AG04449 (cell line): ENCODE measurements at places on chromosomes 12 and 14.
A peak's percentile ranks its signal among the peaks of the same experiment; 100 is the strongest.

DNA sequence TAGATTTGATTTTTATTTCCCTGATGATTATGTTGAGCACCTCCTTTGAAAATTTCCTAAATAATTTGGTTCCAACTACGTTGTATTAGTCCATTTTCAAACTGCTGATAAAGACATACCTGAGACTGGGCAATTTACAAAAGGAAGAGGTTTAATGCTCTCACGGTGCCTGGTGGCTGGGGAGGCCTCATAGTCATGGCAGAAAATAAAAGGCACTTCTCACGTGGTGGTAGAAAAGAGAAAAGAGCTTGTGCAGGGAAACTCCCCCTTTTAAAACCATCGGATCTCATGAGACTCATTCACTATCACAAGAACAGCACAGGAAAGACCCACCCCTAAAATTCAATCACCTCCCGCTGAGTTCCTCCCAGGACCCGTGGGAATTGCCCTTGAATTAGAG, 372.3 kb downstream of the RPL10L start:
- DNase-seq, result no peak

GRCh38 chr12:22494319-22494718, 50.0 kb downstream of the C2CD5 start:
- no peak for DNase-seq

DNA sequence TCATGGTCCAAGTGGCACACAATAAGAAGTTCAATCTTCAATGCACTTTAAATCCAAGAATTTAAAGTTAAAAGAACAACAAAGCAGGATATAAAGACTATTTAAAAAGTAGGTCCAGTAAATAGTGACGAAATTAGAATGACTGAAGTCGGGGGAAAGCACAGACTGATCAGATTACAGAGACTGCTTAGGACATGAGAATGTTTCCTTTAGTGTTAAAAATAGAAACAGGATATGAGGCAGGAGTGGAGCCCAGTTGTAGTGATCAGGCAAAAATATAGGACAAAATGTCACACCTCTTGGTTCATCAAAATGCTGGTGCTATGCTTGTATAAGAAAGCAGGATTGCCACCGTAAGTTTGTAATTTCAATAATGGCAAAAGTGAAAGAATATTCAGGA, 52.2 kb upstream of the CD163 start:
- peak; percentile 56 for DNase-seq

GRCh38 chr12:10310926-10311720, 3.5 kb downstream of the KLRD1 start:
- DNase-seq, result no peak

DNA sequence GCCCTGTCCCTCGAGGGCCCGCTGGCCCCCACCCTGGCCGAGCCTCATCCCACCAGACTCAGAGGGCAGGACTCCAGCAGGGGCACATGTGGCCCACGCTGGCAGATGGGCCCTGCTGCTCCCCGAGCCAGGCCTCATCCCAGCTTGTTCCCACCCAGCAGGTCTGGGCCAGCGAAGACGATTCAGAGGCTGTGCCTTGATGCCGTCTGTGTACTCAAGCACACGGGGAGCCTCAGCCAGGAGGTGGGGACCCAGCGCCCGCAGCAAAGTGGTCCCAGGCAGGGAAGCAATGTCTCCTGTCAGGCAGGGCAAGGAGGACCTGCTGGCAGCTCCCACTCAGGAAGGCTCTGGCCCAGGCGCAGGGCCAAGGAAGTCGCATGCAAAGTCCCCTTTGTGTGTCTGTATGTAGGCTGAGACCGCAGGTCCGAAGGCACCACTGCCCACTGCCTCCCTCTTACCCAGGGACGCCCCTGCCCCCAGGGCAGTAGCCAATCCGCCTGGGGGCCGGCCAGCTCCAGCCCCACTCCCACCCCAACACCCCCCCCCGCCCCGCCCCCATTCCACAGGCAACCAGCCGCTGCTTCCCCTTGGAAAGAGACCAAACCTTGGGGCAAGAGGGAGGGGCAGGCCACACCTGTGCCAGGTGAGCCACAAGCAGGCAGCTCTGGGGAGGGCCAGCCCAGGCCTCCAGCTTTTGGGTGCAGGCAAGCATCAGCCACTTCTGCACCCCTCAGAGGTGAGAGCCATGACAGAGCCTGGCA, 9.4 kb downstream of the DEGS2 start:
- no peak for DNase-seq

GRCh38 chr12:122081697-122082221, 3.2 kb downstream of the MLXIP start:
- DNase-seq, result no peak

DNA sequence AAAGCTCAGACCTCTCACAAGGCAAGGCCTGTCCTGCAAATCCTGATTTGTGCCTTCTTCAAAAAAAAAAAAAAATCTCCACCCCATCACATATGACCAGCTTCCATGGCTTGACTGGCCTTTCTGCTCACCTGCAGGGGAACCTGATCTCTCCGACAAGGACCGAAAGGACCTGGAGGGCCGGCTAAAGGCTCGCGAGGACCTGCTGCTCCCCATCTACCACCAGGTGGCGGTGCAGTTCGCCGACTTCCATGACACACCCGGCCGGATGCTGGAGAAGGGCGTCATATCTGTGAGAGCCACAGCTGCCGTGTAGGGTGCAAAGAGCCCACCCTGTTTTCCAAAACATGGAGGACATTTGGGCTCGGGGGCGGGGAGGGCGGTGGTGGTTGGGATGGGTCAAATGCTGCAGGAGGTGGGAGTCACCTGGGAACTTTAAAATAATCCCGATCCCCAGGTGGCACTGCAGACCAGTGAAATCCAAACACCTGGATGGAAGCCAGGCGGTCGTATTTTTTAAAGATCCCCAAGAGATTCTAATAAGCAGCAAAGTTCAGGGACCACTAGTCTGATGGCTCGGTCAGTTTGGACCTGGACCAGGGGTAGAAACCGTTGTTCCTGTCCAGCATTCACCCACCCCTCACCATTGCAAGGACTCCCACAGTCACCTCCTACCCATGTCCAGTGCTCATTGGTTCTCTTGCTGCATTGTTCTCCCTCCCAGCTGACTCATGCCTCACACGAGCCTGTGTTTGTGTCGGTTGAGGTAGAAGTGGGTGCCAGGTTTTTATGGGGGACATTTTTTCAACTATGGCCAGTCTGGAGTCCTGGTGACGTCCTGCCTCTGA, 44.8 kb downstream of the FOXN4 start:
- no peak for DNase-seq

DNA sequence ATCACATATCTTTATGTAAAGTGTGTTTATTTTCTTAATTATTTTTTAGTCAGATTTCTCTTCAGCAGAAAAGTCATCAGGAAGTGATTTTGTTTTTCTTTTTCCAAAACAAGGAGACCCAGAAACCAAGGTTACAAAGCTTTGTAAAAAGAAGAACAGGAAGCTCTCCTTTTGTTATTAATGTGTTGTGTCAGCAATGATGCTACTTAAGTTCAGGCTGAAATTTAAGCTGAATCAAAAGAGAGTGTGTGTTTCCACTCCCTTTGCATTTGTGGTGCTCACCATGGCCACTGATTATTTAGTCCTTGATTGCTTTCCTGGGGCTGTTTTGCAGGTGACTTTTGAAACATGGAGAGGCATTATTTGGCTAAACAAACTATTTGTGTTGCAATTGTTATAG, 155.3 kb upstream of the ATP2B1 start:
- no peak for DNase-seq

DNA sequence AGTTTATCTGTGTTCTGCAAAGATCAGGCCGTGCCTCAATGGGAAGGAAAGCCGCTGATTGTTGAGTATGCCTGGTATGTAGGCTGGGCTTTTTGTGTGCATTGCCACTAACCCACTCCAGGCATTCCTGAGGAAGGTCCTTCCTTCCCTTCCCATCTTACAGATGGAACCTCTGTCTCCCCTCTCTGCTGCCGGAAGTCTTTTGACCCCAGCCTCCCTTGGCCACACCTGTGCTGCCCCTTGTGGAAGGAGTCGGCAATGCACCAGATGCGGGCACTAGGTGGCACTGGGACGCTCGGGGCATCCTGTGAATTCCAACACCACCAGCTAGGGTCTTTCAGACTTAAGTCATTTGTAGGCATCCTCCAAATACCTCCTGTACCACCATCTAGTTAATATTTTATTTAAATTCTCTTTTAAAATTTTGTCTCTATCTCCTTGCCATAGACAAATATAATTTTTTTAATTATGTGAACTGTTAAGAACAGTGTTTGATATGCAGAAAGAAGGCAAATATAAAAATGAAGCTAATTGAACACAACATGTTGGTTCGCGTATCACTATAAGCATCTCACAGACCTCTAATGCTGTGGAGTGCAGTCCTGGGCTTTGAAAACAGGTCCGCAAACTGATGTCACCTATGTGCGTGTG, 99.6 kb downstream of the RIN3 start:
- DNase-seq, result no peak

DNA sequence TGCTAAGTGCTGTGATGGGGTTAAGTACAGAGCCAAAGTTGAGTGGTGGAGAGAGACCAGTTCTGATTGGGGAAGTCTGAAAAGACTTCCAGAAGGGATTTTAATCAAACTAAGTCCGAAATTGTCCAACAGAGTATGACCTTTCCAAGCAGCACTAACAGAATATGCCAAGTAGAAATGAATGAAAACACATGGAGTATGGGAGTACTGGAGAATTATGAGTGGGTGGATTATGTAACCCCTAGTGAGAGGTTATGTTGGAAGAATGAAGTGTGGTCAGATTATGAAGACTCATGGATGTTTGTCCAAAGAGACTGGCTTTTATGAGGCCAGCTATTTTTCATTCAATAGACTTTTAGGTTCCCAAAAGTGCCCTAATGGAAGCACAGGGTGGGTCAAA, 94.0 kb upstream of the PLEKHA5 start:
- no peak for DNase-seq

GRCh38 chr12:88202500-88202899, 60.4 kb downstream of the TMTC3 start:
- no peak for DNase-seq

DNA sequence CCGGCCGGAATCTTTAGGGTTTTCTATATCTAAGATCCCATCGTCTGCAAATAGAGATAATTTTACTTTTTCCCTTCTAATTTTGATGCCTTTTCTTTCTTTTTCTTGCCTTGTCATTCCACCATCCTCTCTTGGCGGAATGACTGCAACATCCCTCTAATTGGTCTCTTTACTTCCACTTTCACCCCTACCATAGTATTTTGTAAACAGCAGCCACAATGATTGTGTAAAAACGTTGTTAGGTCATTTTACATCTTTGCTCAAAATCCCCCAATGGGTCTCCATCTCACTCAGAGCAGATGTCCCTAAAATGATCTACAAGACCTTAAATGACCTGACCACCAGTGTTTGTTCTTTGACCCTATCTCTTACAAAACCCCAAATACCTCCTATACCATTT, 80.0 kb upstream of the STAC3 start:
- DNase-seq, result no peak

DNA sequence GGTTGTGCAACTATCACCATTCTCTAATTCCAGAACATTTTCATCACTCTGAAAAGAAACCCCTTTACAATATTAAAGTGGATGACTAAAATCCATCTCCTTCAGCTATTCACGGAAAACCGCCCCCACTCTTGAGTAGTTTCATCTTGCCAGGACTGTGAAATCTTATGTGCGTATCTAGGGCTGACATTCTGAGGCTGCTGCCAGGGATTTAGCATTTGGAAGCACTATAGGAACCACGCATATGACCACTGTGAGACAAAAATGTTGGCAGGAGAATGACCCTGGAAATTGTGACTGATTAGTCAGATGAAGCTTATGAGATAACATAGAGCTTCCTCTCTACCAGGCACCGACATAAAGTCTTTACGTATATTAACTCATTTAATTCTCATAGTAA, 305.2 kb upstream of the PDE3A start:
- DNase-seq, result no peak

DNA sequence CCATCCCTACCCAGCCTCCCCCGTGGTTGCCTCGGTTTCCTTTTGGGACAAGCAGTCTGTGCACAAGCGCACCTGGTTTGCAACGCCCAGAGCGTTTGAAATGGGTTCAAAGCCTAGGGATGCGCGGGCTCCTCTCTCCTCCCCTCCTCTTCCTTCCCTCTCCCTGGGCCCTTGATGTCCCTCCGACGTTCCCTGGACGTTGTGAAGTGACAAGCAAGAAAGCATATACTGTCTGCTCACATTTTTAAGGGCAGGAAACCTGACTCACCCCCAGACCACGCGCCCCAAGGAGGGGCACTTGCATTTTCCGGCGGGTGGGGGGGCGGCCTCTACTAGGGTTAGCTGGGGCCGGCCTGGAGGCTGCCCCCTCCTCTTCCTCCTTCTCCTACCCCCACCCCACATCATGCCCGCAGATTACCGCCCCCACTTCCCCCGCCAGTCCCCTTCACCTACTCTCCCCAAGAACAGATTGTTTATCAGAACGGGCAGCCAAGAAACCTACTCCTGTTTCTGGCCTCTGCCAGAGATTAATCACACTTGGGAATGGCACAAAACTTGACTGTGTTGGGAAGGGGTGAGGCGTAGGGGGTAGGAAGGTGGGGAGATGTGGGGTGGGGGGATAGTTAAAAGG, 9.5 kb upstream of the IRF2BPL start:
- DNase-seq, result no peak

DNA sequence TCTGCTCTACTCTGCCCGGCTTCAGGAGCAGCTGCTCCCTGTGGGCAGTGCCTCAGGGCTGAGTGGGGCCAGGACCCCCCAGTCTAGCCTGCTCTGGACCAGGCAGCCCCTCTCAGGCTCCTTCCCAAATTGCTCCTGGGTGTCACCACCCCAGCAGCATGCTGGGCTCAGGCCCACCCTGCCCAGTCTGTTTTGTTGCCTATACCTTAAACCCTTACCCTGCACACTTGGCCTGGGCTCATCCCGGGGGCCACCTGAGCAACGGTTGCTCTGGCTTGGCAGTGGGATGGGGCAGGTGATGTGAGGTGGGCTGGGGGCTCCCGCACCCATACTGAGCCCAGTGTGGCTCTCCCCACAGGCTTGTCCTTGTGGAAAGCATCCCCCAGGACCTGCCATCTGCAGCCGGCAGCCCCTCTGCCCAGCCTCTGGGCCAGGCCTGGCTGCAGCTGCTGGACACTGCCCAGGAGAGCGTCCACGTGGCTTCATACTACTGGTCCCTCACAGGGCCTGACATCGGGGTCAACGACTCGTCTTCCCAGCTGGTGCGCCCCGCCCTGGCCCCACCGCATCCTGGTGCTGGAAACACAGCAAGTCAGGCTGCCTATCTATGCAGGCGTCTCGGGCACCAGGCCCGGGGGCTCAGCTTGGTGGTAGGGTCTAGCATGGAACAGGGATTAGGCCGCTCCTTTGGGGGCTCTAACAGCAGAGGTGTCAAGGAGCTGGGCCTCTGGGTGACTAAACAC, 3.9 kb downstream of the PLD4 start:
- DNase-seq, result no peak

DNA sequence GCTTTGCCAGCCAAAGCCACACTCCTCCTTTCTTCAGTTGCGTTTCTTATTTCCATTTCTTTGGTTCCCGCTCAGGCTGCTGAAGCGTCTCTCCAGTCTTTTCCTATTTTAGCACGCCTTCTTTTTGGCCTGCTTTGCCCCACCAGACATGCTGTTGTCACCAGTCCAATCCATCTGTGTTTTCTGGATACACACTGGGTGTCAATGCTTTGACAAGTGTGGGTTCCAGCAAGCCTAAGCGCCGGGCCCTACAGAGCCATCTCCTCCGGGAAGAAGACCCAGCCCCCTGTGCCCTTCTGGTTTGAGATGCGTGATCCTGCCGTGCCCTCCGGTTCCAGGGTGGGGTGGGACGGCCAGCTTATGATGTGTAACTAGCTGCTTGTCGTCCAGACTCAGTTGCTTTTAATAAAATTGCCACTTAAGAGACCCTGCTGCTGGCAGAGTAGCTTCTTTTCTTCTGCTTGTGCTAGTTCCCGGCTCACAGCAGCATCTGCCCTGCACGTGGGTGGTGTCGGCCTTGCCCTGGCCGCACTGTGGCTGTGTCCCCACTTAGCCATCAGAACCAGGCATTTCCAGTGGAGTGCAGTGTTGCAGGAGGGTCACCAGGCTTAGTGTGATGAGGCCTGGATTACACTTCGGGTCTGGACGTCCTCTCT, 29.7 kb downstream of the EML1 start:
- DNase-seq, result no peak
